Fibroblast of gingiva (primary cell): ENCODE measurements at places on chromosomes 7 and 10.
A peak's percentile ranks its signal among the peaks of the same experiment; 100 is the strongest.

- no peak for DNase-seq
Observed at GRCh38 chr10:123478116-123478515, 188.0 kb upstream of the GPR26 start.

- peak; percentile 66 for DNase-seq
Observed at GRCh38 chr7:106050002-106050745, 61.9 kb downstream of the SYPL1 start.

GRCh38 chr10:118439824-118440223 lies 97.7 kb upstream of the FAM204A start:
- DNase-seq = no peak

- DNase-seq = no peak
Observed at GRCh38 chr7:108430664-108431063, 25.6 kb downstream of the NRCAM start.

DNA sequence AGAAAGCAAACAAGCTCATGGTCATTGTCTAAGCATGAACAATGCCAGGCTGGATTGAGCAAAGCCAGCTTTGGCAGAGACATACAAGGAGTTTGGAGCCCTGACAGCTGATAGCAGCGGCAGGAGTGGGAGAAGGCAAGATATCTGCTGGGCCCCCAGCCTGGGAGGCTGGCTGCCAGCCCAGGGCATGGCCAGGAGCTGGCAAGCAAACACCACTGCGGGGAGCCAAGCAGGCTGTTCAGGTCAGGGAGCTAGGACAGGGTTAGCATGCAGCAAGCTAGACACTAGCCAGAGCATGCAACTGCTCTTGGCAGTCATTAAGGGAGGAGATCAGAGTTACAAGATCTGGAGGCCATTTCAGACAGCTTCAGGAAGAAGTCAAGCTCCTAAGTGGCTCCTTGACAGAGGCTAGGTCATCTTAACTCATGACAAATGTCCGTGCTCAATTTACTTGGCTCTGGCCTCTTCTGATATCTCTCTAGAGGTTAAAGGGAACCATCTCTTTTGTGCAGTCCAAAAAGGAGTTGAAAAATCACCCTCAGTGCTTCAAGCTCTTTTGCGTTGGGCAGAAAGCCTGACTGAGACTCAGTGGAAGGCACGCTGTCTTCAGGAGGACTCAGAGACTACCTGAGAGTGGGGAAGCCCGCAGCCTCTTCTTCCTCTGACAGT lies 436.8 kb upstream of the C7orf33 start:
- no peak for DNase-seq

DNA sequence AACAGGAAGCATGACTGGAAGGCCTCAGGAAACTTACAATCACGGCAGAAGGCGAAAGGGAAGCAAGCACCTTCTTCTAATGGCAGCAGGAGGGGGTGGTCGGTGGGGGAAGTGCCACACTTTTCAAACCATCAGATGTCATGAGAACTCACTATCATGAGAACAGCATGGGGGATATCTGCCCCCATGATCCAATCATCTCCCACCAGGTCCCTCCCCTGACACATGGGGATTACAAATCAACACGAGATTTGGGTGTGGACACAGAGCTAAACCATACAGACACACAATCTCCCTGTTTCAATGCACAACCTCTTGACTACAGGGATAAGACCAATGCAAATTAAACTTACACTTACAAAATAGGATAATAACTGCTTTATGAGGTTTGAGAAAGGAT lies 97.6 kb downstream of the SGMS1 start:
- no peak for DNase-seq

- peak; percentile 45 for DNase-seq
Observed at GRCh38 chr7:4830176-4830575, 31.7 kb downstream of the PAPOLB start.

DNA sequence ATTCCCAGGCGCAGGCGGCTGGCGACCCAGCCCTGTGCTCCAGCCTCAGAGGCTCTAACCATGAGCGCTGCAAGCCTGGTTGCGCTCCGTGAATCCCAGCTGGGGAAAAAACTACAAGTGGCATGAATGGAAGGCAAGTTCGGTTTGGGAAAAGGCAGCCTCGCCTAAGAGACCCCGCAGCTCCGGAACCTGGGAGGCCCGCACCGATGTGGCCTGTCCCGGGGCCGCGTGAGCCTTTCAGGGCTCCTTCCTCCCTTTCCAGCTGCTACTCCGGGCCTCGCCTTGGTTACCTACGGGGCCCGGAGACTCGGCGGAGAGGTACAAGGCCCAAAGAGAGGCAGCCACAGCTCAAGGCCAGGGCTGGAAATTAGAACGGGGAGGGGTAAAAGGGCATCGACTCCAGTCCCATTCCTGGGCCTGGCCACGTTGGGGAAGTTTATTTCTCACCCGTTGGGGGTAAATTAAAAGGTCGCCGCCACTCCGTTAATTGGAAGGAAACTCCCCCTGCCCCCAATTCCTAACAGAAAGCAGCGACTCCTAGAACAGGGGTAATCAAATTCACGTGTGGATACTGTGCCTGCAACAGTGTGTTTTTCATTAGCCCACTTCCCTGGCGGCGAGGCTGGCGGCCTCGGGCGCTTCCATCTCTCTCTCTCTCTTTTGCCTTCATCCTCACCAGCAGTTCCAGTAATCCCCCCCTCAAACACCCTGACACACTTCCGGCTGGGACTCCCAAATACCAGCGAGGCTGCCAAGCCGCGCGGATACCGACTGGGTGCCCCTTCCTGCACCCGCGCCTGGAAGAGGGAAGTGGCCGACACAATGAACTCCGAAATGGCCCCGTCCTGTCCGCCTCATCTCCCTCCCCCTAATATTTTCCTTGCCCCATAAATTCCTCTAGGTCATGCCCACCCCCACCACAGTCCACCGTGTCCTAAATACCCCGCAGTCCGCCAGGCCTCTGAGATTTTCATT lies 1.5 kb upstream of the HOXA9 start:
- no peak for DNase-seq

- DNase-seq = no peak
Observed at GRCh38 chr10:77732213-77733003, 94.8 kb upstream of the KCNMA1 start.
